Activated gamma-delta T cell treated with Interleukin-2 at 50 U/mL for 16 hours (primary cell): ENCODE measurements at places on chromosomes 3 and 15.
A peak's percentile ranks its signal among the peaks of the same experiment; 100 is the strongest.

DNA sequence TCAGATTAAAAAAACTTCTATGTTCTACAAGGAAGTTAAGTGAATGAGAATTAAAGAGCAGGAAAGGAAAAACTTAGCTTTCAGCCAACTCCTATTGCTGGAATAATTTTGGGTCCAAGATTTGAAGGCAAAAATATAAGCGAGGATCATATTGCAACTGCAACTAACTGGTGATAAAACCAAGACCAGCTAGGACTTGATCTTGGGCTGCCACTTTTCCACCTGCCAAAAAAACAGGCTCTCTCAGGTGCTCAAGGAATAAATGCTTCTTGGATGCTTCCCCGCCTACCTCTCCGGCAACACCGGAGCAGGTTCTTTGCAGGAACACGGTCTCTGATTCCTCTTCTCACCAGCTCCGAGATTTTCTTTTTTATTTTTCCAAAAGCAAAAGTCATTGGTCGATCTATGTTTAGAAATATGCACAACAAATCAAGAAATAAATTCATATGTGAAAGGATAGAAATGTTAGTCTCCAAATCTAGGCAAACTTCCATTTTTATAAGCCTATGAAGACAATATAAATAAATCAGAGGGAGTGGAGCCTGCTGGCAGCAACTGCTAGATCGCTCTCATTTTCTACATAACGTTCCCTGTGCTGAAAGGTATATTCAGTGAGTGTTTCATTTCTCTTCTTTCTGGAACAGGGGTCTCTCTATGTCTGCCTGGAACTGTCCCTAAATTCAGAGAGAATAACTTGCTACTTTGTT lies 241.9 kb downstream of the NTRK3 start:
- no peak for DNase-seq

GRCh38 chr3:101926594-101927105 lies 77.3 kb downstream of the NFKBIZ start:
- no peak for DNase-seq

GRCh38 chr3:157130467-157131251 lies 29.3 kb downstream of the CCNL1 start:
- DNase-seq = peak; percentile 83

GRCh38 chr3:111669926-111670630 lies 74.9 kb upstream of the ZBED2 start:
- no peak for DNase-seq

GRCh38 chr3:172192830-172193415 lies 153.5 kb downstream of the FNDC3B start:
- no peak for DNase-seq

GRCh38 chr3:152267831-152268554 lies 736 bp upstream of the MBNL1 start:
- DNase-seq = no peak

DNA sequence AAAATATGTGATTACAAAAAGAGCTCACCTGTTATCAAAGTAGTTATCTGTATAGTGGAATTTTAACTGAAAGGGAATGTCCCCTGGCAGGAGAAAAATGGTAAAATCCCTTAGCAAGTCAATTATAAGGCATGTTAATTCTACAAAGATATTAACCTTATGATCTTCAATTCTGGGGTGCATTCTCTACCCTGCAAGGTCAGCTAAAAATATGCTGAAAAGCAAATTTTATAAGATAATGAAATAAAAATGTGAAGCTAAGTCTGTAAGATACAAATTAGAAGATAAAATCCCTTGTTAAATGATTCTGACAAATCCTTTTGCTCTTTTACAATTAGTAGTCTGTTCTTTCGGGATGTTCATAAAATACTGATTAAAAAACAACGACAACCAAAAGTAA lies 109.8 kb downstream of the BBX start:
- no peak for DNase-seq

DNA sequence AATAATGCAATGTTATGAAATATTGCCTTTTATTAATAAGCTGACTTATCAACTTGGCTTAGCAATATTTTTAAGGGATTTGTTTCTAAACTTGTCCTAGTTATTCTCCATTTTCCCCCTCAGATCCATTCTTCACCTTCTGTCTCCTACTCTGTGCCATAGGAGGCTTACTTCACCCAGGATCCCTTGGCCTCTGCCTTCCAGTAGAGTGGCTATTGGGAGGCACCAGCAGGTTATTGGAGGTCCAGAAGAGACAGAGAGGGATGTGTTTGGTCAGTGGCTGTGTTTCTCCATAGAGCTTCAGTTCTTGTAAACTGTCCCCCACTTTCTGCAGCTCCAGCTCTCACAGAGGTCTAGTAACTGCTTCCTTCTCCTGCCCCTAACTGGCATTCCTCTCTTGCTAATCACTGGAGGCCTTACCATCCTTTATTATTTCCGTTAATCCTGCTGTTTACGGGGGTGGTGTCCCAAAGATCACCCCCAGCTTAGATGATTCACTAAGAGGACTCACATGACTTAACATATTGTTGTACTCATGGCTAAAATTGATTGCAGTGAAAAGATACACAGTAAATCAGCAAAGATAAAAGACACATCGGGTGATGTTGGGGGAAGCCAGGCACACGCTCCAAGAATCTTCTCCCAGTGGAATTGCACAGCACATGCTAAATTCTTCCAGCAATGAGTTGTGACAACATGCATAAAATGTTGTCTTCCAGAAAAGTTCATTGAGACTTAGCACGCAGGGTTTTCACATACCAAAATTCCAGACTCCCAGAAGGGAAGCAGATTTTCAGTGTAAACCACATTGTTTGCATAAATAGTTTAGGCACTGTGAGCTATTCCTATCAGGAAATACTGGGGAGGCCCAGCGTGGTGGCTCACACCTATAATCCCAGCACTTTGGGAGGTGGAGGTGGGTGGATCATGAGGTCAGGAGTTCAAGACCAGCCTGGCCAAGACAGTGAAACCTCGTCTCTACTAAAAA lies 67.5 kb downstream of the RPL22L1 start:
- no peak for DNase-seq

DNA sequence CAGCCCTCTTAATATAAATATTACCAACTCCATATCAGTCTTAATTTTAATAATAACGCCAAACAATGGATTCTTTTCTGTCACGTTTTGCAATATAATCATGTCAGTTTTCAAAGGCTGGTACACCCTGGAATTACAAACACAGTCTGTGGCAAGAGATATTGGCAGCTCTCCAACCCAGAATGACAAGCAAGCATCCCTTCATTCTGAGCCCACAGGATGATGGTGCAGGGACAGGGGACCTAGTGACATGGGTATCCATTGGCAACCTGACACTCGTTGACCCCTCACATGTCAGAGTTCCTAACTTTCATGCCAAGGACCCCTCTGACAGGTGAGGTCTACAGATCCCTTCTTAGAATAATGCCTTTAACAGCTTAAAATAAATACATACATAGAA lies 154.5 kb upstream of the TSC22D2 start:
- no peak for DNase-seq

DNA sequence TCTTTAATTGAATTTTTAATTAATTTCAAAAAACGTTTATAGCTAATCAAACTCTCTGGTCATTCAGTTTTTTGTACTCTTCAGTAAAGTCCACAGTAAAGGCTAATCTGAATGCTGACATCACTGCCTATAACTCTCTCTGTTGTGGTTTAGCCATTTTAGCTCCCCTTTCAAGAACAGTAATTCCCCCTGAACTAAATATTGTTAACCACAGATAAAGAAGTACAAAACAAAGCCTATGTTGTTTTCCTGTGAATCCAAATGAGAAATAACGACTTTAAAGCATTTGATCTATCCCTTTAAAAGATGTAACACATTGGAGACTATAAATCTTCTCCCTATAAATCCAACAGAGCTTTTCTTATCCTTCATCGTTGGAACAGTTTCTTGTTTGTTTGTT lies 94.2 kb downstream of the ZBTB20 start:
- no peak for DNase-seq

DNA sequence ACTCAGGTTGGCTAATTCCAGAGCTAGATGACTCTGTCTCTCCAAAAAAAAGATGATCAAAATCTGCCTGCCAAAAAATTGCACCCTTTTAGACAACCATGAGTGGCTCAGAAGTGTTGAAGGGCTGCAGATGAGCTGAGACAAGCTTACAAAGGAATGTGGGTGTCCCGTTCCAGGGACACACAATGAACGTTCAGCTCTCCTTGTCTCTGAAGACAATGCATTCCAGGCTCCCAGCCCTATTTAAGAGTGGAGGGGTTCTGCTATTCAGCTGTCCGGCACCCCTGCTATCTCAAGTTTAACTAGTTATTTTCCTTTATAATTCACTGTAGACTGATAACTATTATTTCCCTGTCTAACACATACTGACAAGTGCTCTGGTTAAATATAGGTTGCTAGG lies 355.1 kb upstream of the WNT5A start:
- DNase-seq = no peak

- DNase-seq = no peak
These were observed 1.2 kb downstream of the LARP6 start for GRCh38 chr15:70852501-70853317.

GRCh38 chr3:181487236-181487978 lies 224.3 kb upstream of the SOX2 start:
- no peak for DNase-seq

GRCh38 chr15:95520511-95520910 lies 810.0 kb upstream of the NR2F2 start:
- DNase-seq = no peak

DNA sequence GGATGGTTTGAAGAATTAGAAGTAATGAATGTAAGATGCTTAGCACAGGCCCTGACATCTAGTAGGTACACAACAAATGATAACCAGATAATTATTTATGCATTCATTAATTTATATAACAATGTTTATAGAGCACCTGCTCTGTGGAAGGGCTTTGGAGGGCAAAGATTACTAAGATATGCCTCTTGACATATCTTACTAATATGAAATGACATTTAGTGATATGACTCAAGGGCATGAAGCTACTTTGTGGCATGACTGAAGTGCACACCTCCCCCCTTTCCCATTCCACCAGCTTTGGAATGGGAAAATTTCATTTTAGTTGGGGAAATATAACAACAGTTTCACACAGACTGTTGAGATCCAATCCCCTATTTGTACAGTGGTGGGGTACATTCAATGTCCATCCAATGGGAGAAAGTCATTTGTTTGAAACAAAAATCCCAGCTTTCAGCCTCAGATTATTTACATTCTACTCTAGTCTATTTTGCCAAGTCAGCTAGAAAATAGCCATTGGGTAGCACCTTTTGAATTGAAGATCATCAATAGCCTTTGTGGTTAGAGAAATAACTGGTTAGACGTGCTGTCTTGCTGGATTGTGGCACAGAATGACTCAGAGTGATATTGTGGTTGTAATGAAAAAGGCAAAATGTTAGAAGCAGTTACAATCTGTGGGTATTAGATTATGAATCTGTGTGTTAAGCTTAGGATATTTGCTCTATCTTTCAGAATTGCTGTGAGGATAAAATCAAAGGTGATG lies 72.9 kb downstream of the MOBP start:
- DNase-seq = no peak

- no peak for DNase-seq
These were observed 81.5 kb downstream of the SMAD3 start for GRCh38 chr15:67146875-67147381.

GRCh38 chr3:53113293-53114010 lies 16.8 kb downstream of the RFT1 start:
- no peak for DNase-seq

- DNase-seq = peak; percentile 46
These were observed 10.2 kb downstream of the EDEM1 start for GRCh38 chr3:5197470-5198312.

DNA sequence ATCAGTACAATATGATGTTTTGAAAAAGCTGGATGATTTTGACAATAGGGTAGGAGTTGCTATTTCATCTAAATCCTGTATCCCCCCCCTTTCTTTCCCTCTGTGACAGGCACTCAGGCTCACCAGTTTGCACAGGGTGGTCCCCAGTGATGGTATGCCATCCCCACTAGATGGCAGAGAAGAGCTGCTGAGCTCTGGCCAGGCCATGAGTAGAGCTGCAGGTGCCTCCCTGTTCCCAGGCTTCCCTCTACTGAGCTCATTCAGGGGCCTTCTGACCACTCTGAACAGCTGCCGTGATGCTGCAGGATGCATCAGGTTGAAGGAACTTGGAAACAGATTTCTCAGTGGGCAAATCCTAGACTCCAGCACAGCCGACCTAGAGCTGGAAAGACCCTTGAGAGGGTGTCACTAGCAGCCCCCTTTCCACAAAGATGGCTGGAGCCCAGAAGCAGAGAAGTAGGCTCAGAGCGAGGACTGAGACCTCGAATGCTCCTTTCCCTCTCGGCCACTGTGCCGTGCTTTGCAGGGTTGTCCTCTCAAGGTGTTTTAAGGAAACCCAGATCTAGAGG lies 45.1 kb downstream of the EFCAB12 start:
- peak; percentile 35 for DNase-seq

DNA sequence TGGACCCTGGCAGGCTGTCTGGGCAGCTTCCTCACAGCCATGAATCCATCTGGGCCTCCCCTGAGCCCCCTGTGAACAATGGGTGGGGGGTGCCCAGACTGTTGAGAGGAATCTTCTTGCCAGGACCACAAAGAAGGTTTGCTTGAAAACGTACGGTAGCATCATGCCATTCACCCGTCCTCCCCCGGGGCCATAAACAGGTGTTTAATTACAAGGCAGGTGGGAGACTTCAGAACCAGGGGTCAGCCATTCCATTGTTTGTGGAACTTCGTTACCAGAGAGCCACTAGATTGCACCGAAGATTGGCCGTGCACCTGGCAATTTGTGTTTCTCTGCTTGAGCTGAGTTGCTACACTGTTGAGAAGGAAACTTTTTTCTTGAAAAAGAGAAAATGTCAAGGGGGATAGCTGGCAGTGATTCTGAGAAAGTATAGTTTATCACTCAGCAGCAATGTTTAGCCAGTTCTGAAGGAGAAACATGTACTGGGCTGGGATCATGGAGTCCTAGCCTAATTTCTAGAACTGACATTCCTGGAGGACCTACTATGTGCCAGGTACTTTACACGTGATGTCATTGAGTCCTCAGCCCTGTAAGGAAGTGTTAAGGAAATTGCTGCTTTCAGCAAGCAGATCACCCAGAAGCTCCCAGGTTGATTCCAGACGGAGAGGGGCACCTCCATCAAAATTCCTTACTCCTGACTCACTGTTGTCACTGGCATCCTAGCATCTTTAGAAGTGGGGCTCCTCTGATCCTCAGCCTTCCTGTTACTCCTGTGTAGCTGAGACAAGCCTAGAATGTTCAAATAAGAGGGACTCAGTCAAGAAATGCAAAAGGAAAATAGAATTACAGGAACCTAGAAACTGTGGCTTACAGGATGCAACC lies 103.8 kb upstream of the UBE2E1 start:
- no peak for DNase-seq

- no peak for DNase-seq
These were observed 134.8 kb upstream of the TTC14 start for GRCh38 chr3:180467177-180467576.
